ENCODE measurements at places on chromosomes 6 and 20. TPM values are rescaled to one million over a fixed set of nuclear protein-coding genes. Genes with fewer than 3 reads are reported as not detected.
A peak's percentile ranks its signal among the peaks of the same experiment; 100 is the strongest.

- H3K36me3 ChIP-seq, result no peaks in the 10 kb centered on the region
- peaks cover 21% of the 10 kb centered on the region for H3K4me1 ChIP-seq
- H3K27me3 ChIP-seq, result no peaks in the 10 kb centered on the region
- H3K4me3 ChIP-seq, result no peak overlapping the region
Observed at GRCh38 chr20:31638317-31638716, 605 bp downstream of the COX4I2 start.

Gene GSTA1
- not detected for total RNA-seq

DNA sequence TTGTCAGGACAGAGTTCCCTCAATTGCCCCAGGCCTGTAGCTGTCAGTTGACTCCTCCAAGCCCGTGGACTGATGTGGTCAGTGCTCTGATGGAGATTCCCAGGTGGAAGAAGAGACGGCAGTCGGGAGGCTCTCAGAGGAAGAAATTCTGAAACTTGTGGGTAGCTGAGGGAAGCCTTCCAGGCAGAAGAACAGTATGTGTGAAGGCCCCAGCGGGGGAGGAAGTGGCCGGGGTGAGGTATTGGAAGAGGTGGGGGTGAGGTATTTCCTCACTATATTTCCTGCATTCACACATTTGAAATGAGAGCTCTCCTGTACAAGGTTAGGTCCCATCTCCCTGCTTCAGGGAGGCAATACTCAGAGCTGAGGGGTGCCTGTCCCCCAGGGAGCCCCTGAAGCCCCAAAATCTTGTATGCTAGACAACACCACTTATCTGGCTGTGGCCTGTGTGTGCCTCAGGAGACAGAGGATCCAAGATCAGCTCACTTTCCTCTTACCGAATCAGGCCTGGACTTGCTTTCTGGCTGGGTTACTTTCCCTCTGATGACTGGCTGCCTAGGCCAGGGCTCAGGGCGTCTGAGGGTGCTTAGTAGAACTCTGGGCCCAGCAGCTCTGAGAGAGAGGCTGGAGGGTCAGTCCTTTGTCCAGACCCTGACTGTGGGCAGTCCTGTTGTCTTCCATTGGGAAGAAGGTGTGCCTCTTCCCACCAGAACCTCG, 49.3 kb upstream of the MYL9 start:
- H3K4me1 ChIP-seq, result peaks cover 66% of the 10 kb centered on the region
- no peak overlapping the region for H3K4me3 ChIP-seq
- H3K27me3 ChIP-seq, result no peaks in the 10 kb centered on the region
- peaks cover 6% of the 10 kb centered on the region for H3K36me3 ChIP-seq
- DNase-seq, result peak; percentile 90

Gene TP53TG5
- total RNA-seq, result 0.66 TPM

DNA sequence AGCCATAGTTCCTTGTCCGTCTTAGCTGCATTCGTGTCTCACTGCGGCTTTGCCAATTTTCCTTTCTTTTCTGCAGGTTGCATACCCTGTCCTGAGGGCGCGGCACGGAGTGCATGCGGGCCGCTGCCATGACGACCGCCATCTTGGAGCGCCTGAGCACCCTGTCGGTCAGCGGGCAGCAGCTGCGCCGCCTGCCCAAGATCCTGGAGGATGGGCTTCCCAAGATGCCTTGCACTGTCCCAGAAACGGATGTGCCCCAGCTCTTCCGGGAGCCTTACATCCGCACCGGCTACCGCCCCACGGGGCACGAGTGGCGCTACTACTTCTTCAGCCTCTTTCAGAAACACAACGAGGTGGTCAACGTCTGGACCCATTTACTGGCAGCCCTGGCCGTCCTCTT, 17.1 kb upstream of the EFHC1 start:
- no peak overlapping the region for H3K4me3 ChIP-seq
- H3K4me1 ChIP-seq, result peaks cover 16% of the 10 kb centered on the region
- peaks cover 29% of the 10 kb centered on the region for H3K36me3 ChIP-seq
- DNase-seq, result no peak
- H3K27ac ChIP-seq, result no peak overlapping the region

Gene FAM162B
- not detected for total RNA-seq

DNA sequence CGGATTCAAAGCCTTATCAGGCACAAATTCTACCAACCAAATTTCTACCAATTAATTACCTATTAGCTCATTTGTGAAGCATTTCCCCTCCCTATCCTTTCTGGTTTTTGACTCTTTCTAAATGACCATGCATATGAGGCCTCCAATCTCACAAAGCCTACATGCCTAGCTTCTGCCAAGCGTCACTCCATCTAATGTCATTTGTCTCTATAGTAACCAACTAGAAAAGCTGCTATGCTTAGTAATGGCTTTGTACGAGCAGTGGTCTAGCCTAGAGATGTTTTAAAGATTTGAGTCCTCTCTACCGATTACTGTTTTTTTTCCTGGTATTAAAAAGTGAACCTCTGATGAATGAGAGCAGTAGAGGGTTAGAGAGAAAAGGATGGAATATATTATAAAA, 4.8 kb upstream of the ASF1A start:
- H3K4me1 ChIP-seq, result peaks cover 44% of the 10 kb centered on the region
- H3K36me3 ChIP-seq, result no peaks in the 10 kb centered on the region
- no peak overlapping the region for H3K27ac ChIP-seq
- no peak overlapping the region for H3K4me3 ChIP-seq

Gene ZSCAN23
- total RNA-seq, result 2.5 TPM

Gene SYCP2L
- 0.20 TPM for total RNA-seq

DNA sequence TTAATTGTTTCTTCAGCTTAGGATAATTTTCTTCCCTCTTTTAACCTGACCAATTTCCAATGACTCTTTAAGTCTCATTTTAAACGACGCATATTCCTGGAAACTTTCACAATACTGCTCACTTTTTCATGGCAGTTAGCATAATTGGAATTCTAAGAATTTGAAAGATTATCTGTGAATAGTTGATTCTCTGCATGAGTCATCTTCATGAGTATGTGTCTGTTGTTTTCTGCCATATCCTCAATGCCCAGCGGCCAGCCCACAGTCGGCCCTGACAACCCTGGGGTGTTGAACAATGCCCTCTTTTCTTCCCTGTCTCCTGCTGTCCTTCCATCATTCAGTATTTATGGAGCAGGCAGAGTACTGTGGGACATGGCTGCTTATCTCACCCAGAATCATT, 554.2 kb downstream of the CDH26 start:
- H3K4me1 ChIP-seq, result no peaks in the 10 kb centered on the region
- H3K27me3 ChIP-seq, result no peaks in the 10 kb centered on the region
- no peak overlapping the region for H3K27ac ChIP-seq
- DNase-seq, result no peak

DNA sequence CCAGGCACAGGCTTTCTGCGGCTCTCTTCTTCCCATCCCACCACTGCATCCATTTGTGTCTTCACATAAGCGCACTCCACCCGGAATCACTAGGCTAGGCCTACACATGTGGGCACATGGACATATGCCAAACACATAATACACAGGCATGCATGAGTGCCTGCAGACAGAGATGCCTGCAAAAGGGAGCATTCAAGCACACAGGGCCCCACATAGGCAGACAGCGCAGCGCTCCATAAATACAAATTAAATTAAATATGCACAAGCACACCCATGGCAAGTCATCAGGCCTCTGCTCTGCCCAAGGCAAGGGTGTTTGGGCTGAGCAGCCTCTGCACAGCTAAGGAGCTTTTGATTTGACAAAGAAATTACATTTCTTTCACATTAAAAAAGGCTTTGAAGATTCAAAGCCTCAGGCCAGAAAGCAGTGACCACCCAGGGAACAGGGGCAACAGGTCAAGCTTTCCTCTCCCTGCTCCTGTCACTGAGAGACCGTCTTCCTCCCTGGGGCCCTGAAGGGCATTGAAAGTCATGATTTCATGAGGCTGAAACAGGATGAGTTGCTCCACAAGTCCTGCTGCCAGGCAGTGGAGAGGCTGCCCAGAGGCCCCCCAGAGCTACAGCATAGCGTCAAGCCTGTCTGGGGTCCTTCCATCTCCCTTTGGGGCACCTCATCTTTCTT, 134.2 kb upstream of the LRFN2 start:
- no peak overlapping the region for H3K27ac ChIP-seq
- no peaks in the 10 kb centered on the region for H3K4me1 ChIP-seq
- H3K27me3 ChIP-seq, result no peaks in the 10 kb centered on the region
- no peaks in the 10 kb centered on the region for H3K36me3 ChIP-seq

DNA sequence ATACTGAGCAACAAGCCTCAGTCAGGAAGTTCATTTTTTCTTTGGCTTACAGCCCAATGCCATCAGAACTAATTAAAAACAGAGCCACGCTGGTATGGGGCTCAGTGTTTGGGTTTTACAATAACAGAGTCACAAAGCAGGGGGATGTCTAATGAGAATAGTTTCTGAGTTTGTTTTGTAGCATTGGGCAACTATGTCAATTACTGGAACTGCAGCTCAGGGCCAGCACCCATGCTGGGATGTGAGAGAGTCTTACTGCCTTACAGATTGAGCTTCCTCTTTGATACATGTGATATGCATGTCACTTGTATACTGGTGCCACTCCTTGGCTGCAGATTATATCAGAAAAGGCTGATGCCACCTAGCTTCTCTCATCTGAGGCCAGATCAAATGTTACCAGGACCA, 117.6 kb downstream of the TFAP2B start:
- no peak for DNase-seq
- no peaks in the 10 kb centered on the region for H3K4me1 ChIP-seq
- H3K4me3 ChIP-seq, result no peak overlapping the region
- H3K27ac ChIP-seq, result peak overlapping the region; percentile 59
- no peaks in the 10 kb centered on the region for H3K36me3 ChIP-seq

DNA sequence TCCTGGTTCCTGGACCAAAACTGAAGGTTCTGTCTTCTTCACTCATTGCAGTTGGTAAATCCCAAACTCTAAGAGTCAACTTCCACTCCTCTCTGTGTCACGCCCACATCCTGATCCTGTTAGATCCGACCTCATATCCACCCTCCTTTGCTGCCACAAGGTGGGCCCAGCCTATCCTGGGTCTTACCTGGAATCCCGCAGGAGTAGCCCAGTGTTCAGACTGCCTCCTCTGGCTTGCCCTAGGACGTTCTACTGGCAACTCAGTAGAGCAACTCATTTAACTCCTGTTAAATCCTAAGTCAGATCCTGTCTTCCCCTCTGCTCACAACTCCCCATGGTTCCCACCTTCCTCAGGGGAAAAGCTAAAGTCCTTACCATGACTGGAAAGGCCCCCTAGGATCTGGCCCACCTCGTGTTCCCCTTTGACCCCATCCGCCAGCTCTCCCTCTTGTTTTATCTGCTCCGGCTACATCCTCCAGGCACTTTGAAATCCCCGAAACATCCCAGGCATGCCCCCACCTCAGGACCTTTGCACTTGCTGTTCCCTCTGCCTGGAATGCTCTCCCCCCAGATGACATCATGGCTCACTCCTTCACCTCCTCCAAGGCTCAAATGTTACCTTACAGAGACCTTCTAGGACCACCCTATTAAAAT, 43.9 kb downstream of the TFEB start:
- no peak overlapping the region for H3K4me3 ChIP-seq
- DNase-seq, result peak; percentile 17
- H3K36me3 ChIP-seq, result peaks cover 44% of the 10 kb centered on the region
- no peaks in the 10 kb centered on the region for H3K27me3 ChIP-seq
- no peak overlapping the region for H3K27ac ChIP-seq

DNA sequence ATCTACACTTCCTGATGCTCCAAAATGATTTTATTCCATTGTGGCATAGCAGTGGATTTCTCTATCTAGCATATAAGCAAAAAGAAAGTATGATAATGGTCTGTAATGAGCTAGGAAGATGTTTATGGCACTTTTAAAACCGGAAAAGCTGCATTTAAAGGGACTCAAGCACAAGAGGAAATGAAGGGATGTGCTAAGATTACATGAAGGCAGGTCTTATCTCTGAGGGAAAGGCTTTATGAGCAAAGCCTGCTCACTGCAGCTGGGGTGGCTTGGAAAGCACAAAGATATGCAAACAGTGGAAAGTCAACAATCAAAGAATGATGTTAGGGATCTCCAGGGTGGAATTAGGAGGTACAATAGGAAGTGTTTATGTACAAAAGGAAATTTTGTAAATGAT, 138.2 kb downstream of the TENT5A start:
- H3K4me3 ChIP-seq, result no peak overlapping the region
- H3K27ac ChIP-seq, result no peak overlapping the region
- no peaks in the 10 kb centered on the region for H3K27me3 ChIP-seq
- no peaks in the 10 kb centered on the region for H3K4me1 ChIP-seq
- no peaks in the 10 kb centered on the region for H3K36me3 ChIP-seq

DNA sequence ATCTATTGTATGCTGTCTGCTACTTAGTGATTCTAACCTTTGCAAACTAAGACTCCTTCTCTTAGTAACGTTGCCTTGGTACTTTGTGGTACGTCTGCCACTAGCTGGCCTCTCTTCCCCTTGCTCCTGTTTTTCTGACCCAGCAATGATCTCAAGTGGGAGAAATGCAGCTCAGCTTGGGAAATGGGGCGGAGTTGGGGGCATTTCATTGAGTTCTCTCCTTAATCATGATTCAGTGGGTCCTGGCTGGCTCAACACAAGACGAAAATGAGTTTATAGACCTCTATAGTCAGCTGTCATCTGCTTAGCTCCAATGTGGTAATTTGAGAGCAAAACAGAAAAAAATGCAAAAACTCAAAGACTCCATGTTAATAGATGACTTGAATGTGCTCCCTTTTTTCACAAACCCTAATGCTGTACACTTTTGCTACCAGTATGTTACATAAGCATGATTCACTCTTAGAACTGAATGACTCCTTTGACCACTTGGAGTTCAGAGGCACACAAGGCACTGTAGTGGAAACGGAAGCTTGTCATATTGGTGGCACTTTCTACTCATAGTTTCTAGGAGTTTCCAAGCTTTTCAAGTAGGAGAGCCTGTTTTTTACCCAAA, 55.3 kb upstream of the SOX4 start:
- no peaks in the 10 kb centered on the region for H3K4me1 ChIP-seq
- no peaks in the 10 kb centered on the region for H3K27me3 ChIP-seq
- no peak for DNase-seq
- H3K4me3 ChIP-seq, result no peak overlapping the region

DNA sequence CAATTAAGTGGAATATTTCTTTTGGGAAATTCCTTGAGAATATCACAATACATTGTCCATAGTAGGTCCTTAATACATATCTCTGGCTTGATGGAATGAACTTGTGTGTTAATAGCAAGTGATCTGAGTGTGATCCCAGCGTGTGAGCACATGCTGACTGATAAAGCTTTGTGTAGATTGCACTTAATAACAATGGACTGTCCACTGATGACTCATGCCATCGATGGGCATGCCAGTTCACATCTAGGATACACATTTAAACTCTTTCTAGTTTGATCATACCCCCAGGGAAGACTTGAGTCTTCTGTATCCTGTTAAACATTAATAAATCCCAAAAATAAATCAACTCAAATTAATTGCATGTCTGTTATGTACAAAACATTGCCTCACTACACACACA, 454.3 kb upstream of the SPTLC3 start:
- H3K27me3 ChIP-seq, result no peaks in the 10 kb centered on the region
- no peaks in the 10 kb centered on the region for H3K36me3 ChIP-seq
- H3K27ac ChIP-seq, result no peak overlapping the region

DNA sequence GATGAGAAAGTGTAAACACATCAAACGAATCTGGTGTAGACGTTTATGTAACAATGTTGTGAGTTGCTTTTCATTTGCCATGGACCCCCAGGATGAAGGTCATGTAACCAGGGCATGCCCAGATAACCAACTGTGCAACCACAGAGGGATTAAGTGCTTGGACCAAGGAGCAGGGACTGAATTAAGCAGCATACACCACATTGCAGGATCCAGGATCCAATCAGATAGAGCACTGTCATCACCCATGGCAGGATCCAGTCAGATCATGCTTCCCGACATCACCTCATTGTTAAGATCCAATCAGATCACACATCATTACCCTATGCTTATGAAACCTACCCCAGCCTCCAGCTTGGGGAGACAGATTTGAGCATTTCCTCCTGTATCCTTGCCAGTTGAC, 74.3 kb upstream of the RCAN2 start:
- no peak overlapping the region for H3K4me3 ChIP-seq
- no peak for DNase-seq
- no peaks in the 10 kb centered on the region for H3K36me3 ChIP-seq
- H3K27ac ChIP-seq, result no peak overlapping the region
- no peaks in the 10 kb centered on the region for H3K27me3 ChIP-seq

Gene CYP24A1
- total RNA-seq, result not detected
